ENCODE measurements at places on chromosomes 4 and X.

DNA sequence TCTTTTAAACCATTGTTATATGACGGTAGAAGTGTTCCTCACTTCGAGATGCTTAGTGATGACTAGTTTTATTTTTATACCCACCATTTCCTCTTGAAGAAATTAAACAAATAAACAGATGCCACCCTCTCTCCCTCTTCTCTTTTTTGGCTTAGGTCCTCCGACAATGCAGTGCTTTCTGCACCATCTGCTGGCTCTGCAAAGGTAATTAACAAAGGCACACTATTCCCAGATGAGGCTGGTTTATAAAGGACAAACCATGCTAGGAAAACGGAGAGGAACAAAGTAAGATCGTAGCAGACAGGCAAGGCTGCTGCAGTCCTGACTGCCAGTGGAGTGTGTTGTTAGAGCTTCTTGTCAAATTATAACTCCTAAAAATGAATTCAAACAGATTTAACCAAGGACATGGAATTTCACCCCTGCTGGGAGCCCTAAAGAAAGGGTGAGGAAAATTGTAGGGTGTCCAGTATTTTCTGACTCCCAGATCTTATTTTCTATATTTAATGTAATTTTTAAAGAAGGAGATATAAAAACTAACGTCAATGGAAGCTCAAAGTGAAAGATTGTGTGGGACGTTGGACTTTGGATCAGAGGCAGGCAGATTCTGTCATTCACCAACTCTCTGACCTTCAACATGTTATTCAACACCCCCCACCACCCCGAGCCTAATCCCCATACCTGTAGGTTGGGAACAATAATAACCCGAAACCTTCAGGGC, 142.1 kb downstream of the CPEB2 start:
- no peak for DNase-seq

DNA sequence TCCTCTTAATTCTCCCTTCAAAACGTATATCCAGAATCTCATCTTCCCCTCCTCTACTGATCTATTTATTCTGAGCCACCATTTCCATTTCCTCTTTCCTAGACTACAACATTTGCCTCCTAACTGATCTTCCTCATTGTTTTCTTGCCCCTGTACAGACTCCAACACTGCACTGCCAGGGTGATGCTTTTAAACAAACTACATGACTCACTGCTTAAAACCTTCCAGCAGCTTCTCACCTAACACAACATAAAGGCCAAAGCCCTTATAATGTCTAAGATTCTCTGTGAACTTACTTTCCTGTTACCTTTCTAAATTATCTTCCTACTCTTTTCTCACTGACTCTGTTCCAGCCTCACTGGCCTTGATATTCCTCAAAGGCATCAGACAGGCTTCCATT, 161.0 kb upstream of the HS3ST1 start:
- DNase-seq: no peak

- no peak for DNase-seq
Measured at GRCh38 chrX:44189116-44189515, 154.4 kb downstream of the EFHC2 start.

DNA sequence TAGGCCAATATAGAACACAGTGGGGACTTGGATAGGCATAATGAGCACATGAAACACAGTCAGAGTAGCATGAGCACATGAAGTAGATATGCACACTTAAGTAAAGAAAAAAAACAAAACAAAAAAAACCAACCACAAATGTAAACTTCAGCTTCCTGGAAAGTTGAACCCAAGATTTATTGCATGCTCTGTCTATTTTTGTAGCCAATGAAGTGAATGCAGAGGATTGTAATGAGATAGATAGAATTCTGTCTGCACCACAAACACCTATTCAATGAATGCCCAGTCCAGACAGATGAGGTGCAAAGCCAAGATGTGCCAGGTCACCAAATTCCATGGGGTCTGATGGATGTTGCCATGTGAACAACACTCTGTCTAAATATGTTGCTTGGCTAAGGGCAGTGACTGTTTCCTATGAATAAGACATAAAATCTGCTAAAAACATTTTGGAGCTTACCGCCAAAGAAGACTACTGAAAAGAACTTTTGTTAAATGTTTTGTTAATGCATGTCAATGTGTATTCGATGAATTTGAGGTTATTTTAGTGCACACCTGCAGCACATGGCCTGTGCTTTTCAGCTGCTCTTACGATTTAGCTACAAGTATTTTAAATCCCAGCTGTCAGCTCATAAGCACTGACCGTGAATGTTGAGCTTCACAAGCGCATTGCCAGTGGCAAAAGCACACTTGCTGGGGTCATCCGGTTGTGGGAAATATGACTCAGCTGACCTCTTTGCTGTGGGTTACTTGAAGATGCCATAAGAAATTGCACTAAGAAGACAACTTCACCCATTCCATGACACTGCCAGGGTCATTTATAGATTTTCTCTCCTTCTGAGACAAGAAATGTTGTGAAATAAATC, 374.8 kb upstream of the GNPDA2 start:
- no peak for DNase-seq

- DNase-seq: no peak
Measured at GRCh38 chr4:76271248-76271647, 19.7 kb downstream of the FAM47E start.

- DNase-seq: no peak
Measured at GRCh38 chr4:178672512-178672911, 1230.3 kb upstream of the AGA start.

GRCh38 chr4:167578906-167579305, 344.6 kb upstream of the SPOCK3 start:
- DNase-seq: no peak

GRCh38 chr4:48031802-48032525, 15.4 kb downstream of the NIPAL1 start:
- DNase-seq: no peak

DNA sequence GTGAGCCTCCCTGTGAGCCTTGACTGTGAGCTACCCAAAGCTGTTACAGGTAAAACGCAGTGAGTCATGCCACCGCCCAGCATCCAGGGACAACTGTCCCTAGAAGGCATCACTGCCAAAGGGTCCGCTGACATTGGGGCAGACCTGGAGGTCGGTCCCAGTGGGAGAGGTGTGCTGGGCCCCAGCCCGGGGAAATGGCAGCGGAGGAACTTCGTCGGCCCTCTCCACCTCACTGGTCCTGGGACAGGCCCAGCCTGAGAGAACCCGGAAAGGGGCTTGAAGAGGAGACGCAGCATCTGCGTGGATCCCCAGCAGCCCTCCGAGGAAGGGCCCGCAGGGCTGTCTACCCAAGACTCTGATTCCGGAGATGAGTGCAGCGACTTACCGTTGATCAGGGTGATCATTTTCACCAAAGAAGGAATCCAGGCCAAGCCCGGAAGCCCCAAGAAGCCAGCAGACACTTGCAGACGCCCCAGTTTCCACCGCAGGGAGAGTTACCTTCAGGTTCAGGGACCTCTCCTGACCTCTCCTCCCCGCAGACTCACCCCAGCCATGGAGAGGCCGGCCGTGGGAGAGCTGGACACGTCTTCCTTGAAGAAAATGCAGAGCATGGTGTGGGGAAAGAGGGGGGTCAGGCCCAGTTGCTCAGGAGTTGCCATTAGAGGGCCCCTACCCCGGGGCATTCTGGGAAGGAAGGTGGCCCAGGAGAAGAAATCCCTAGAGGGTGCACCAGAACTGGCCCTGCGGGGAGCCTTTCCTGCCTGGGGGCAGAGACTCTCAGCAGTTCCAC, 51.2 kb downstream of the CXorf49B start:
- no peak for DNase-seq

- no peak for DNase-seq
Measured at GRCh38 chr4:55571806-55572205, 20.2 kb downstream of the PDCL2 start.

DNA sequence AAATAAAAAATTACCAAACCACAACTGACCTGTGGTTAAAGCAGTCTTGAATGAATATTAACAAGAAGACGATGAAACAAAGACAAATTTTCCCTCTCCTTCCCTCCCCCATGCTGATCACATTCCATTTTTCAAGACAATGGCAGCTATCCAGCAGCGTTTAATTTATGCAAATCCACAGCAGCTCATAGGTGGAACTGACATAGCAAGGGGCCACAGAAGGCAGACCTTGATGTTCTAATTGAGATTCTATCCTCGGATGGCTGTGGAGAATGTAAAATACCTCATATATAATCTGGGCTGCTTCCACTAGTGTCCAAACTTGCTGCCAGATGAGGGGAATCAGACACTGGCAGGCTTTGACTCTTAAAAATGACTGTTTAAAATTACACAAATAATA, 211.5 kb downstream of the CHRDL1 start:
- DNase-seq: no peak

GRCh38 chr4:2948895-2949781, 14.1 kb downstream of the NOP14 start:
- DNase-seq: no peak

DNA sequence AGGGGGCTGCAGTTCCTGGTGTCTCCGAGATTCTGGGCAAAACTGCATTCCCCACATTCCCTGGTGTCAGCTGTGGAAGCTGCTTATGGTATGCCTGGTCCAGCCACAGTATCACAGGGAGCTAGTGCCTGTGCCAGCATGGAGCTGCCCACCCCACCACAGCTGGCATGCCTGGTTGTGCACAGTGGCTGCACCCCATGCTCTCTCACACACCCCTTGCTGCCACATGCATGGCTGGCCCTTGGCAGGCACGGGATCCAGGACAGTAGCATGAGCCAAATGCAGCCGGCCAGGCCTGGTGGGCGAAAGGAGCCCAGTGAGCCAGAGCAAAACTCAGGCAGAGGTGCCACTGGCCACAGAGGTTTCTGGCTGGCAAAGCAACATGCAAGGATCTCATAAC, 418.0 kb upstream of the SPOCK3 start:
- no peak for DNase-seq

GRCh38 chrX:13808293-13808692, 8.6 kb downstream of the GPM6B start:
- no peak for DNase-seq

- DNase-seq: no peak
Measured at GRCh38 chr4:116469582-116469981, 615.8 kb downstream of the TRAM1L1 start.

GRCh38 chr4:47915378-47915777, 995 bp upstream of the NFXL1 start:
- no peak for DNase-seq

- no peak for DNase-seq
Measured at GRCh38 chrX:72045141-72045540, 86.6 kb downstream of the RTL5 start.

DNA sequence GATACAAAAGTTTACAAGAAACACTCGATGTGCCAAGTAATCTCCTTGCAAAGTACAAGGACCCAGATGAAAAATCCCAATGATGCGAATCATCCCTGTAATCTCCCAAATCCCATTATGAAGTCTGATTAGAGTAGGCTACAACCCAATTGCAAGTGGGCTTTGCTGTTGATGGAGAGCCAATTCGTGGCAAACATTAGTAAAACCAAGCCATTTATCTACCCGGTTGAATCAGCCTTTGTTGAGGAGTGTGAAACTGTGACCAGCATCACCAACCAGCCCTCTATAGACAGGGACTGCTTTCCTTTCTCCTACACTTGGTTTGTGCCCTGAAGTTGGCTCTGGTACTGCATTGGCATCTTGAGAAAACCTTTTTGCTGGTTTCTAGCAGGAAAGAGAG, 1.2 kb upstream of the PRPS2 start:
- DNase-seq: no peak

DNA sequence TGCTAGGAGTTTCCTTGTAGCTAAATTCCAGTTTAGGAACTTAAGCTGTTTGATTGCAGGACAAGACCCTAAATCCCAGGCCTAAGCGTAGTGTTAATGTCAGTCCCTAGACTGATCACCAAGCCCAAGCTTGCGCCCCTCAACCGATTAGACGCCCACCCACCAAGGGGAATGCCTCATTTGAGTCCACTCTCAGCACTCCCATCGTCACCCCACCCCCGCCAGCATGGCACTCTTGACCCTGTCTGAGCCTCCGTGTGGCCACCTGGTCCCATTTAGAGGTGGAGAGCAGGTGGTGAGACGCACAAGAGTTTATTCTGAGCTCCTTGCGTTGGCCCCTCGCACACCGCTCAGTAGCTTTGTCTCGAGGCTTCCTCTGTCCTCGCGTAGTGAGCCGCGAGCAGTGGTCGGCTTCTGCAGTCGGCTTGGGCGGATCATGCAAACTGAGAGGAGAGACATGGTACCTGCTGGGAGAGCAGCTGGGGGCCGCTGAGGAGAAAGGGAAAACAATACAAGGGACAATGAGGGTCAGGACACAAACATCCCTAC, 48.5 kb upstream of the ZNF157 start:
- DNase-seq: no peak

- DNase-seq: no peak
Measured at GRCh38 chr4:169418846-169419245, 148.1 kb upstream of the SH3RF1 start.

GRCh38 chr4:169582203-169582602, 30.2 kb downstream of the NEK1 start:
- DNase-seq: no peak

DNA sequence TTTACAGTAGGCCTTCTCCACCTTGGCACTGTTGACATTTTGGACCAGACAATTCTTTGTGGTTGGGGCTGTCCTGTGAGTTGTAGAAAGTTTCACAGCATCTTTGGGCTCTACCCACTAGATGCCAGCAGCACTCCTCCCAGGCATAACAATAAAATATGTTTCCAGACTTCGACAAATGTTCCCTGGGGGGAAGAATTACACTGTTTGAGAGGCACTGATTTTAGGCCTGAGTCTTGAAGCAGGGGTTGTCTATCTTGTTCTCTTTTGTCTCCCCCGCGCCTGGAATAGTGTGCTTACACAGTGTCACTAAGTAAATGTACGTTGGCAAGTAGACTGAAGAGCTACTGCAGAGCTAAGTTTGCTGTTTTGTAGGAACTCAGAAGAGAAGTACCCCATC, 254.4 kb upstream of the BOD1L1 start:
- no peak for DNase-seq

DNA sequence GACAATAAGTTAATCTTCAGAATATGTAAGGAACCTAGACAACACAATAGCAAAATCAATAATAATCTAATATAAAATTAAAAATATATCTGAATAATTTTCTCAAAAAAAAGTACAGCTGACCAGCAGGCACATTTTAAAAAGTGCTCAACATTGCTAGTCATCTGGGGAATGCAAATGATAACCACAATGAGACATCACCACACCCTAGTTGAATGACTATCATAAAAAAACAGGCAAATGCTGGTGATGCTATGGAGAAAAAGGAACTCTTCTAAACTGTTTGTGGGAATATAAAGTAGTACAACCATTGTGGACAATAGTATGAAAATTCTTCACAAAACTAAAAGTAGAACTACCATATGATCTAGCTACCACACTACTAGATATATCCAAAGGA, 956.9 kb upstream of the NDST4 start:
- DNase-seq: no peak

GRCh38 chrX:13695601-13696115, 6.7 kb downstream of the RAB9A start:
- DNase-seq: no peak

- no peak for DNase-seq
Measured at GRCh38 chr4:113692809-113693411, 68.6 kb downstream of the CAMK2D start.

GRCh38 chr4:182022909-182023308, 220.3 kb upstream of the TENM3 start:
- DNase-seq: no peak

DNA sequence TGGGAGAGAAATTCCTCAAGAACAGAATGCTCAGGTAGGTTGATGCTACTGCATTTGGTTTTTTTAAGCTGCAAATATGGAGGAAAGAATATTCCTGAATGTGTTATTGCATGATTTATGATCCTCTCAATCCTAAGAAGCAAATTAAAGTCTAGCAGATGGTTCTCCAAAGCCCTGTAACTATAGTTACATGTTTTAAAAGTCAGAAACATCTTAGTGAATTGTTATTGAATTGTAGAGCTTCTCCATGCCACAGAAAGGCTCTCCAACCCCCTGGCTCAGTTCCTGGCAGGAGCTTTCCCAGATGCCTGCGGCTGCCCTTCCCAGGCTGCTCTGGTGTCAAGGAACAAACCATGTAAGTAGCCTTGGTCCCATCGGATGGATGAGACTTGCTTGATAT, 227.8 kb upstream of the GATB start:
- DNase-seq: no peak

Measured in esophagus squamous epithelium (tissue), 5 donors.